ENCODE measurements at places on chromosomes 16 and 17.
A peak's percentile ranks its signal among the peaks of the same experiment; 100 is the strongest.

DNA sequence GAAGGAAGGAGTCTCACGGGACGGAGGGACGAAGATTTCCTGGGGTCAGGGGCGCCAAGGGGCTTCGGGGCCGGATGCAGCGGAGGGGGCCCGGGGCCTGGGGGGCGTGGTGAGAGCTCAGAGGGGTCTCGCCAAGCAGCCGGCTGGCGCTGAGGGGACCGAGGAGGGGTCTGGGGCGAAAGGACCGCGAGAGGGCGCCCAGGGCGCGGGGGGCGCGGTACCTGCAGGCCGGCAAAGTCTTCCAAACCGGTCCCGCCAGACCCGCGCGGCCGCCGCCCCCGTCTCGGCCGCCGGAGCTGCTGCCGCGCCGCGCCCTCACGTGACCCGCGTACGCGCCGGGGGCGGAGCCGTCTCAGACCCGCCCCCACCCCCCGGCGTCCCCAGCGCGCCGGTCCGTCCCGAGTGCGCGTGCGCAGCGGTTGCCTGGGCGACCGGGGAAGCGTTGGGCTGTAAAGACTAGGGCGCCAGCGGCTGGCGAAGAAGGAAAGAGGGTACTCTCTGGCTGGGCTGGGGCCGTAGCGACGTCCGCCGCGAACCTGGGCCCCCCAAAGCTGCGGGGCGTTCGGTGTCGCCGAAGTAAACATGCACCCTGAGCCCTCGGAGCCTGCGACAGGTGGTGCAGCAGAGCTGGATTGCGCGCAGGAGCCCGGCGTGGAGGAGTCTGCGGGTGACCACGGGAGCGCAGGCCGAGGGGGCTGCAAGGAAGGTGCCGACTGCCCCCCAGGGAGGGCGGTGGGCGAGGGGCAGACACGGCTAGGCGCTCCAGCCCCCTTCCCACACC is at the start of the genes DNAAF1 and HSDL1:
Gene DNAAF1 (plus strand): TSS at position 450 of the 781 bp plus-strand sequence. CDS start 133 bp downstream, at position 583.
Gene HSDL1 (minus strand): TSS at position 319 of the 781 bp plus-strand sequence. CDS start 13,856 bp downstream, outside the sequence.
- DNase-seq: peak; percentile 97

- DNase-seq: no peak
These were observed 81.9 kb upstream of the HNF1B start for GRCh38 chr17:37826497-37827430.

DNA sequence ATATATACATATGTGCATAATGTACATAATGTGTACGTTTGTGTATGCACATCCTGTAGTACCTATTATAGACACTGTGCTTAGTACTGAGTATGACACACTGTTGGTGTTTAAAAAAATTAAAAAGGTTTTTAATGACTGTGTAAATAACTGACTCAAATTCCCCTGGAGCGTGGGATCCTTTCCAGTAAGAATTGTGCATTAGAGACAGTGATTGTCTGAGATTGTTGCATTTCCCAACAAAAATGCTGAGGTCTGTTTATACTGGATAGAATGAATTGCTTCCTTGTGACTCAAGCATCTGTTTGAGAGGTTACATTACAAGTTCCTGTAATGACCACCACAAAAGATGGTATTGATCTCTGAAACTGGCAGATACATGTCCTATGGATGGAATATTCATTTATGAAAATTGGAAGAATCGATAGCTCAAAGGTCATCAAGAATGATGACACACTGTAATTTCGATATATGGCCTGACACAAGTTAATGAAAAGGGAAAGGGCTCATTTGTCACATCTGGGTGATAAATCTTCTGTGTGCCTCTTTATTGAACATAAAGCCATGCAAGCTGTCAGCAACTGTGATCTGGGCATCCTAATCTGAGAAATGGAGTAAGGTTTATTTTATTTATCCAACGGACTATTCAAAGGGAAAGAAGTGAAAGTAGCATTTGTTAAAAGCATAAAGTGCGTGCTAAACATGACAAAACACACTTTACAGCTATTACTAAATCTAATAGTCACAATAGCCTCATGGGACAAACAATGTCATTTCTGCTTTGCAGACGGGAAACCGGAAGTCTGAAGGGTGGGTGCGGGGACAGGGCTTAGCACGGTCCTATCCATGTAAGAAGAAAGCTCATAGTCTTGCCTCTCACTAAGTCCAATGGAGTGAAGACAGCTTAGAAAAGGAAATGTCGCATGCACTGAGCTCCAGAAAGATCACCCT is 228.8 kb downstream of the CDH11 start:
- DNase-seq: no peak

GRCh38 chr17:72950242-72950931 is 142.1 kb downstream of the SLC39A11 start:
- no peak for DNase-seq

GRCh38 chr17:335691-336090 is 16.9 kb downstream of the RPH3AL start:
- DNase-seq: peak; percentile 81

- DNase-seq: peak; percentile 90
These were observed at the start of gene MYO1D for GRCh38 chr17:32876417-32877163. Gene MYO1D (minus strand): TSS chr17:32877124. CDS start chr17:32876872, 252 bp downstream.

- peak; percentile 50 for DNase-seq
These were observed 163.4 kb upstream of the CIBAR2 start for GRCh38 chr16:85275533-85276249.

Measured in lower leg skin (tissue), 4 donors.